ENCODE measurements at places on chromosomes 2 and 18.

DNA sequence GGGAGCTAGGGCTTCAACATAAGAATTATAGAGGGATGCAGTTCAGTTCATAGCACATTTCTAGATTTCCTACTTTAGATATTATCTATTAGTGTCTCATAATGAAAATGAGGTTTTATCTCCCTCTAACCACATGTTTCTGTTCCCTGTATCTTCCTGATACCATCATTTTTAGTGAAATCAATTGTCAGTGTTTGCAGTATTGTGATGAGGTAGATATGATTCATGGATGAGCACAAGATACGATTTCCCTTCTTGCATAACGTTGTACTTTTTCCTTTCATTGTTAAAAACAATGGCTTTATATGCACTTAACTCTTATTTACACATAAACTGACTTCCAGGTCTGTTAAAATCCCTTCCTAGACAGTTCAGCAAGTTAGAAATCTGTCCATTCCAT, 211.4 kb downstream of the ZBTB7C start:
- no peak for DNase-seq

GRCh38 chr18:24270937-24271380, 126.7 kb downstream of the OSBPL1A start:
- DNase-seq = peak; percentile 47

DNA sequence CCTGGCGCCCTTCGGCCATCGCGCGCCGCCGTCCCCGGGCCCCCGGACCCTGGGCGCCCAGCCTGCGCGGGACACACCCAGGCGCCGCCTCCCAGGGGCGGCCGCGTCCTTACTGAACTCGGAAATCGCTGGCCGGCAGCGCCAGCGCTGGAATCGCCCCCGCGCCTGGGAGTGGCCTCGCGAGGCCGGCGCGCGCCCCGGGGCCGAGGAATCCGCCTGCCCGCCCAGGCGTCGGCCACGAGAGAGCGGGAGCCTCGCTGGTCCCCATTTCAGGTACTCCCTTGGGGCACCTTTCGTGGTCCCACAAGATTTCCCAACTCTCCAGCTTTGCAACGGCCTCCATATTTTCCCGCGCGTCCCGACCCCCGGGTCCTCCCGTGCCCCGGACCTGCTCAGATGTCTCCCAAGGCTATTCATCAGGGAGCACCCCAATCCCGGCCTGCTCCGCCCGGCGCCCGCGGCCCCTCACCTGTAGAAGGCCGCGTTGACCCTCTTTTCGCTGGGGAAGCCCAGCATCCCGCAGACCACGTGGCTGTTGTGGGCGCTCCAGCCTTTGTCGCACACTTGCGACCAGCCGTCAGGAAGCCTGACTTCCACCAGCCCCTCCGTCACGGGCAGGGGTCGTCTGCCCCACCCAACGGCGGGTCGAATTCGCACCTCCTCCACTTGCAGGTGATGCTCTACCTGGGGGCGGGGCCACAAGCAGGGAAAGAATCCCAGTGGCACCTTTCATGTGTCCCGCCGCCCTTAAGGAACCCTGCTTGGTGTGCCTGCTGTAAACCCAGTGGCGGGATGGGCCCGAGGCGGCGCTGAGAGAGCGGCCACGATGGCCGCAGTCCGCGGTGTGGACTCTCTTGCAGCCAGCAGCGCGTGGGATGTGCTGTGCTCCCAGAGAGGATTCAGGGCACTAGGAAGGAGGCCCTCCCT, 4.6 kb downstream of the LOXL3 start:
- DNase-seq = peak; percentile 44

DNA sequence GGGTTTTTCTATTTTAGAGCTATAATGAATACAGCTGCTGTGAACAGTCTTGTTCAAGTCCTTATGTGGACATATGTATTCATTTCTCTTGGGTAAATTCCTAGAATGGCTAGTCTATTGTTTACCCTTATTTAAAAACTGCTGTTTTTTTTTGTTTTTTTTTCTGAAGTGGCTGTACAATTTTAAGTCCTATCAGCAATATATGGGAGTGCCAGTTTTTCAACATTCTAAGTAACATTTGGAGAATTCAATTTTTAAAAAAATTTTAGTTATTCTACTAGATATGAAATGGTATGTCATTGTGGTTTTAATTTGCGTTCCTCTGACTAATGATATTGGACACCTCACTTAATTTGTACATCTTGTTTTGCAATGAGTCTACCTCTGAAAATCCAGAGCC, 349.7 kb downstream of the SATB2 start:
- no peak for DNase-seq

DNA sequence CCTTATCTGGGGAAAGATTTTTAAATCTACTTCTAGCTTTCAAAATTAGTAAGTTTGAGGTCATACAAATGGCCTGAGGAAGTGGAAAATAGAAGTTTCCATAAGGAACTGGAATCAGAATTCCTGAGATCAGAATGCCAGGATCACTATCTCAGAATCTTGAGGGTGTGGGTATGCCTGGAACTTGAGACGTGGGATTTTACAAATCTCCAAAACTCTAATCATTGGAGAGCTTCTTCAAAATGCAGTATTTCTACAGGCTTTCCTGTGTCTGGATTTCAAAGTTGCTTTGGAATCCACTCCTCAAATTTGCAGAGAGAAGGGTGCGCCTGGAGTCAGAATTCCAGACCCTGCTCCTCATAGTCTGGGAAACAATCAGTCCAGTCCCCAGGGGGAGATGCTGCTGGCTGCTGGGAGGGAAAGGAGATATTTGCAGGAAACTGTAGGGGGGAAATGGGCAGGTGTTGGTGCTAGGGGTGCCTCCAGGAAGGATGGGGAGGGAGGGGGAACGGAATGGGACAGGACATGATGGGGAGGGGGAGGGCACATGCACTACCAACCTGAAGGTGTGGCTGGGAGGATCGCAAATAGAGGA, 31.0 kb upstream of the CATIP start:
- no peak for DNase-seq

DNA sequence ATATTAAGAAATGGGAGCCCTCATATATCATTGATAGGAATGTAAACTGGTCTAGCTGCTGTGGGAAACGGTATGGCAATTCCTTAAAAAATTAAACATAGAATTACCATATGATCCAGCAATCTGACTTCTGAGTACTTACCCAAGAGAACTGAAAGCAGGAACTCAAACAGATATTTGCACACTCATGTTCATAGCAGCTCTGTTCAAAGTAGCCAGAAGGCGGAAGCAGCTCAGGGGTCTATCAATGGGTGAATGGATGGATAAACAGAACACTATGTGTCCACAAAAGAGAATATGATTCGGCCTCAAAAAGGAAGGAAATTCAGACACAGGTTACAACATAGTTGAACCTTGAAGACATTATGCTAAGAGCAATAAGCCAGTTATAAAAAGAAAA, 135.7 kb upstream of the NDUFV2 start:
- DNase-seq = no peak

GRCh38 chr2:204686406-204686805, 141.1 kb downstream of the PARD3B start:
- no peak for DNase-seq

DNA sequence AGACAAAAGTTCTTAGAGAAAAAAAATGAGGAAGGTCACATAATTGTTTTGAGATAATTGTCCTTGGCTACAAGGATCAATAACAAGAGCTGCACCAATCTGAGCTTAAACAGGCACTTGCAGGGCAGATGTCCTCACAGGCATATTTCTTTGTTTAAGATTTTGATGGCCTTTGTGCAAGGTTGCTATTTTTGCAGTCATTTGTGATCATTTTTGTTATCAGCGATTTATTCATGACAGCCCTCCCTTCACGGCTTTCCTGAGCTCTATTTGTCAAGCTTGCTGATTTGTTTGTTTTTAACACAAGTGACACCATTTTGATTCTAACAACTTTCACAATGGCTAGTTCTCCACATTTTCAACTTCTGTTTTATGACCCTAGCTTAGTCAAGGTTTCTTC, 418.6 kb upstream of the REG3G start:
- DNase-seq = no peak

- no peak for DNase-seq
These were observed 3.1 kb downstream of the WIPF1 start for GRCh38 chr2:174594456-174594855.

DNA sequence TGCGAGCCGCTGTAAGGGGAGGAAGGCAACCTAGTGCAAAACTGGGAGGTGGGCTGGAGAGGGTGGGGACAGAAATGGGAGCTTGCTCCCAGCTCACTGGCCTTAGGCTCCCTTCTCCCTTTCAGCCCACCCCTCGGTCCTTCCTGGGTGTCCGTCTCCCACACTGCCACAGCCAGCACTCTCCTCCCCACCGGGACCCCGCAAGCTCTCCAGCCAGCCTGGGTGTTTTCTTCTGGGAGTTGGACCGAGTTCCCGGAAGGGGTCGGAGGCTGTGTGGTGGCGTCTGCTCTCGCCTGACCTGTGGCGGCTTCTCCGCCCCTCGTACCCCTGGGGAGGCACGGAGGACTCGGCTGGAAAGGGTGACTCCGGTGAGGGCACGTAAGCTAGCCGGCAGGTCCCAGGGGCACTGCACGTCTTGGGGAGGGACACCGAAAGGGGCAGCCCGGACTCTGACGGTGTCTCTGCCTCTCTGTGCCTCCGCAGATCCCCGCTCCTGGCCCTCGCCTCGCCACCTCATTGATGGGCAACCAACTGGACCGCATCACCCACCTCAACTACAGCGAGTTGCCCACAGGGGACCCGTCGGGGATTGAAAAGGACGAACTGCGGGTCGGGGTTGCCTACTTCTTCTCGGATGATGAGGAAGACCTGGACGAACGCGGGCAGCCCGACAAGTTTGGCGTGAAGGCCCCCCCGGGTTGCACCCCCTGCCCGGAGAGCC, 1.1 kb downstream of the LRATD1 start:
- DNase-seq = no peak

- DNase-seq = peak; percentile 97
These were observed 99.1 kb downstream of the SH3BP4 start for GRCh38 chr2:235050980-235051351.

- no peak for DNase-seq
These were observed 239.4 kb upstream of the SPRED2 start for GRCh38 chr2:65671670-65672242.

- no peak for DNase-seq
These were observed 315.9 kb downstream of the DSEL start for GRCh38 chr18:67200665-67201064.

DNA sequence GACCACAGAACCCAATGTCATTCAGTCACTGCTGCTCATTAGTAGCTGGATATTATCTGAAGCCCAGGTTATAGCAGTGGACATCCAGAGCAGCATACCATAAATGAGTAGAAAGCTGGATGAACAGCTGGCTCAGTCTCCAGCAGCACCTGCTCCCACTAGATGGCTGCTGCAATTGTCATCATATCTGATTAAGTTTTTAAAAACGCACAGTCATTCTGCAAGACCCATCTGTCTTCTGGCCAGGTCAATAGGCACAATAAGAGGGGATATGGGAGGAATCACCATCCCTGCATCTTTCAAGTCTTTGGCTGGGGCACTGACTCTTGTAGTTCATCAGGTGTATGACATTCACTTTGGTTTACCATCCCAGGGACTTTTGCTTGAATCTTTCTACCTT, 55.1 kb upstream of the XDH start:
- no peak for DNase-seq

- DNase-seq = peak; percentile 4
These were observed 30.1 kb upstream of the GALNT14 start for GRCh38 chr2:31168291-31168690.

- no peak for DNase-seq
These were observed 56.8 kb downstream of the AGFG1 start for GRCh38 chr2:227528803-227529202.

DNA sequence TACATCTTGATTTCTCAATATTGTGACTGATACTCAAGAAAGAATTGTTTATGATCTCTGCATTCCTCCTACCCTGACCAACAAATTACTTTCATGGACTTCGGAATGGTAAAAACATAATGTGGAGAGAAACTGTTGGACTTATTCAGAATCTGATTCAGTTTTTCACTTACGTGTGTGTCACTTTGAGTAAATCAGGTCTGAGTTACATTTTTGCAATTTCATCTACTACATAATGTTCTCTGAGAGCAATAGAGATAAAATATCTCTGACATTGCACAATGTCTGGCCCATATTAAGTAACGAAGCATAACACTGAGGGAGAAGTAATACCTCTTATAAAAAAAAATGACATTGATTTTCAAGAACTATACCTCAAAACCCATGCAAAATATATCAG, 1337.9 kb upstream of the CHAC2 start:
- DNase-seq = no peak

DNA sequence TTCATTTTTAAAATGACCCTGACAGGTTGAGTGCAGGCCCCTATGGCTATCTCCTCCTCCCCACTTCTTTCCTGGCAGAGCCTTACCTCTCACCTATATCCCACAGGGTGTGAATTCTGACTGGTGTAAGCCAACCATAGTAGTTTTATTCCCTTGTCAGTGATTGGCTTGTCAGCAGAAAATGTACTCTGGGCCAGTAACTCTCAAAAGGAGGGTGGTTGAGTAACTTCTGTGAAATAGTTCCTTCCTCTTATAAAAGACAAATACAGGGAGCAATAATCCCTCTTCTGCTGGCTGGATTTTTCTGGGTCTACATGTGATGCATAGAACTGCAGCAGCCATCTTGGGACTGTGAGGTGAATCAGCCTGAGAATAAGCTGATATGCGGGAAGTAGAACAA, 83.4 kb downstream of the RAPH1 start:
- peak; percentile 11 for DNase-seq

GRCh38 chr18:56662063-56662408, 10.9 kb downstream of the WDR7 start:
- DNase-seq = no peak

- DNase-seq = no peak
These were observed 81.3 kb upstream of the SETBP1 start for GRCh38 chr18:44599412-44599811.

GRCh38 chr2:218851286-218851685, 8.3 kb upstream of the WNT6 start:
- DNase-seq = no peak

DNA sequence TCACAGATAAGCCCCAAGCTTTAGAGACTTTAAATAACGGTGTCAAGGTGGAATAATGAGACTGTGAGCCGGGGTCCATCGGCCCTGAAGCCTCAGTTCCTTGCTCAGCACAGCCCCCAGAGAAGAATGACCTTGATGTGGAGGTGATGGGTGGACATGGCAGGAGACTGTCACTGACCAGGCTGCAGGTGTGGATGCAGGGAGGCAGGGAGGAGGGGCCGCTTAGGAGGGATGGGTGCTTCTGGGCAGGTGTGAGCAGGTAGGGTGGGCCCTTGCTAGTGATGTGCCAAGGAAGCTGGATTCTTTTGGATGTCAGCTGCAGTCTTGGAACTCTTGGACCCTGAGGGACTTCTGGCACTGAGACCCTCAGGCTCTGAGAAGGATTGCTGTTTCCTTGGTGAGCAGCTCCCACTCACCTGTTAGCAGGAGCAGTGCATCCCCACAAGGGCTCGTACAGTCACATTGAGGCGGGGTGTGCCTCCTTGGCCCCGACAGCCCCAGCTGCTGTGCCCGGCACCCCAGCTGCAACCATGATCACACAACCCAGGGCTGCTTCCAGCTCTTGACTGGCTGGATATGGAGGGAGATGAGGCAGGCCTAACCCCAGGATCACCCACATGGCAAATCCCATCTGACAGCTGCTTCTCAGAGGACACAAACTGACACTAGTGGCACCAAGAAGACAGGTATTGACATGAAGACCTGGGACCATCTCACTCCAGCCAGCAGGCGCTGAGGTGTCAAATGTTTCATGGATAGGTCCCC, 209.8 kb upstream of the HDAC4 start:
- no peak for DNase-seq
